MCF 10A (cell line): ENCODE measurements at places on chromosomes 4 and X. TPM values are rescaled to one million over a fixed set of nuclear protein-coding genes. Genes with fewer than 3 reads are reported as not detected.
A peak's percentile ranks its signal among the peaks of the same experiment; 100 is the strongest.

Gene MYOZ2
- not detected in 2 replicates for total RNA-seq

Gene JCHAIN
- total RNA-seq = not detected in 2 replicates

Gene PCYT1B
- not detected in 2 replicates for total RNA-seq

Gene RTL9
- total RNA-seq = not detected in 2 replicates

Gene MAGEA11
- total RNA-seq = not detected in 2 replicates

Gene TEX11
- not detected in 2 replicates for total RNA-seq

Gene GLRA3
- not detected in 2 replicates for total RNA-seq

Gene MAGEC1
- total RNA-seq = not detected in 2 replicates

DNA sequence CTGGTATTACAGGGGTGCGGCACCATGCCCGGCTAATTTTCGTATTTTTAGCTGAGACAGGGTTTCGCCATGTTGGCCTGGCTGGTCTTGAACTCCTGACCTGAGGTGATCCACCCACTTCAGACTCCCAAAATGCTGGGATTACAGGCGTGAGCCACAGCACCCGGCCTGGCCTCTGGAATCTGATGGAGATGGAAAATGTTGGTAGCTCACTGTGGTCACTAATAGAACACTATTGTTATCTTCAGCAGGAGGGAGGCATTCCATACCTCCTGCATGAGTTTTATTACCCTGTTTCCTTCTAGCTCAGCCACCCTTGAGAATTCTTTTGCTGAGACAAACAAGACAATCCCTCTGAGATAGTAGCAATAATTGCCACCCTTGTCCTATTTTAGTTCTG, 105.0 kb downstream of the SHROOM3 start:
- no peaks in the 10 kb centered on the region for H3K36me3 ChIP-seq
- H3K4me1 ChIP-seq = no peaks in the 10 kb centered on the region
- H3K27me3 ChIP-seq = no peaks in the 10 kb centered on the region
- H3K27ac ChIP-seq = no peak overlapping the region

DNA sequence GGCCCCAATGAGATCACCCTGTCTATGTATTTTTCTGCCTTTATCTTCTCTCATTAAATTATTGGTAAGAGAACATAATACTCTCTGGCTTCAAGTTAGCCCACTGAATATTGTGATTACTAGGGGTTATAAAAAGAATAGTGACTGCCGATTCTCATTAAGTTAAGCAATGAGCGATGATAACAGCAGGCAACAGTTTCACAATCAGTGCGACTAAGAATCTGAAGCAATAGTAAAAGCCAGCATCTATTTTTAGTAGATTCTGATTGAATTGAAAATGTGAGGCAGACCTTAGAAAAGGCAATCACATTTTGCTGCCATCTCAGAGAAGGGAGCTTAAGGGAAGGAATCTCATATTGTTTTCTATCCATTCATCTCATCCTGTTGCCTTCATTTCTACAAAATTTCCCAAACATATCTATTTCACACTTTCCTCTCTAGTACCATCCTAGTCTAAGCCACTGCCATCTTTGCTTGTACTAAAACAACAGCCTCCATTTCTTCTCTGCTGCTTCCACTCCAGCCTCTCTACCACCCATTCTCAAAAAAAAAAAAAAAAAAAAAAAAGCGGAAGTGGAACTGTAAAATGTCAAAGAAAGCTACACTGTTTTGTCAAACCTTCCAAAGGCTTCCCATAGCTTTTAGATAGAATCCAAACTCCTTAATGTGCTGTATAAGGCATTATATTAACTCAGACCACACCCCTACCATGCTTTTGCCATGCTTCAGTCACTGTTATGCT, 17.4 kb downstream of the GABRA4 start:
- no peak overlapping the region for H3K27ac ChIP-seq
- peak; percentile 36 for DNase-seq
- H3K27me3 ChIP-seq = peaks cover 93% of the 10 kb centered on the region
- no peak overlapping the region for H3K4me3 ChIP-seq

GRCh38 chr4:189202182-189202868, 738.3 kb upstream of the FRG1 start:
- peak overlapping the region; percentile 47 for H3K27ac ChIP-seq
- no peaks in the 10 kb centered on the region for H3K27me3 ChIP-seq
- H3K4me1 ChIP-seq = peaks cover 17% of the 10 kb centered on the region
- DNase-seq = peak; percentile 77

GRCh38 chr4:26544421-26544820, 39.5 kb upstream of the TBC1D19 start:
- no peak for DNase-seq
- H3K27me3 ChIP-seq = no peaks in the 10 kb centered on the region
- H3K36me3 ChIP-seq = no peaks in the 10 kb centered on the region
- H3K4me1 ChIP-seq = no peaks in the 10 kb centered on the region

DNA sequence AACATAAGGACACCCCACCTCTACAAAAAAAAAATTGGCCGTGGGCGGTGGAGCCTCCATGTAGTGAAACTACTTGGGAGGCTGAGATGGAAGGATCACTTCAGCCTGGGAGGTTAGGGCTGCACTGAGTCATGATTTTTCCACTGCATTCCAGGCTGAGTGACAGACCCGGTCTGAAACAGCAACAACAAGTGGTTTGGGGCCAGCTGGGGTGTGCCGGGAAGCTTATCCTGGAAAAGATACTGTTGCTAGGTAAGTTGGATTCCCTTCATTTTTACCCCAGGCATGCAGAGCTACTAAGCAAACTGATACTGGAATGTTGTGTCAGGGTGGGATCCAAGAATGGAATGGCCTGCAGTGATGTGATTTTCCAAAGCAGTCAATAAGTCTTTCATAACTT, 57.0 kb downstream of the XAGE2 start:
- no peak overlapping the region for H3K27ac ChIP-seq
- DNase-seq = peak; percentile 18
- no peak overlapping the region for H3K4me3 ChIP-seq
- H3K27me3 ChIP-seq = peaks cover 58% of the 10 kb centered on the region
- no peaks in the 10 kb centered on the region for H3K4me1 ChIP-seq

- no peaks in the 10 kb centered on the region for H3K27me3 ChIP-seq
- no peak overlapping the region for H3K4me3 ChIP-seq
- no peak overlapping the region for H3K27ac ChIP-seq
Observed at GRCh38 chr4:34039766-34040165, 2204.5 kb downstream of the ARAP2 start.

DNA sequence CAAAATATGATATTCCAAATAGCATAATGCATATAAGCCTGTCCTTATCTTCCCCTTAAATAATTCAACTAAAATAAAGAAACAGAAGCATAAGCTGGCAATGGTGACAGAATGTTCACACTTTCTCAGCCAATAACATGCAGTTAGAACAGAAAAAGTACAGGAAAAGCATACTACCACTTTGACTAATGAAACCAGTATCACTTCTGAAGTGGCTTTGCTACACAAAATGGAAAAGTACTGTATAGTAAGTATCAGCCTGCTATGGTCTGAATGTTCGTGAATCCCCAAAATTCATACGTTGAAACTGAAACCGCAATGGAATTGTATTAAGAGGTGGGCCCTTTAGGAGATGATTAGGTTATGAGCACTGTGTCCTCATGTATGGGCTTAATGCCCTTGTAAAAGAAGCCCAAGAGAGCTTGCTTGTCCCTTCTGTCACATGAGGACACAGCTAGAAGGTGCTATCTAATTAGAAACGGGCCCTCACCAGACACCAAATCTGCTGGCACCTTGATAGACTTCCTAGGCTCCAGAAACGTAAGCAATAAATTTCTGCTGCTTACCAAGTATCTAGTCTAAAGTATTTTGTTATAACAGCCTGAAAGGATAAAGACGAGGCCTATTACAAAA, 102.6 kb downstream of the PRDM5 start:
- no peak overlapping the region for H3K4me3 ChIP-seq
- no peaks in the 10 kb centered on the region for H3K36me3 ChIP-seq
- no peak overlapping the region for H3K27ac ChIP-seq

- peaks cover 50% of the 10 kb centered on the region for H3K27me3 ChIP-seq
- H3K4me3 ChIP-seq = no peak overlapping the region
- H3K4me1 ChIP-seq = no peaks in the 10 kb centered on the region
- H3K27ac ChIP-seq = no peak overlapping the region
Observed at GRCh38 chrX:37491686-37492085, 79.8 kb upstream of the LANCL3 start.

DNA sequence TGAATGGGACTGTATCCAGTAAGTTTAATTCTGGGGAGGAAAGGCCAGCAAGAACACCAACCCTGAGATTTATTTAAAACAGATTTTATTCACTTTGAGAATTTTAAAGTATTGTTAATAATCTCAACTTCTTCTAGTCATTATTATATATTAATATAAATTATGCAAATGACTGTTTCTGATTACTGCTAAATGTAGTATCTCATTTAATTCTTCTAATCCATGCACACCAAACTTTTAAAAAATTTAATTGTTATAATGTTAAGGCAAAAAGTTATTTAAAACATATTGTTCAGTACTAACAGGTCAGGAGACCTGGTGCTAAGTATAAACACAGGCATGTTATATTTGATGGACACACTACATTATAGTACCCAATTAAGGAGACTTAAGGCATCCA, 8.1 kb downstream of the RLIM start:
- peaks cover 45% of the 10 kb centered on the region for H3K36me3 ChIP-seq
- peaks cover 16% of the 10 kb centered on the region for H3K27me3 ChIP-seq
- DNase-seq = no peak
- H3K27ac ChIP-seq = no peak overlapping the region
- H3K4me1 ChIP-seq = peaks cover 16% of the 10 kb centered on the region

- peak overlapping the region; percentile 87 for H3K4me3 ChIP-seq
- peaks cover 34% of the 10 kb centered on the region for H3K36me3 ChIP-seq
- H3K4me1 ChIP-seq = peaks cover 70% of the 10 kb centered on the region
- peak; percentile 63 for DNase-seq
- H3K27ac ChIP-seq = peak overlapping the region; percentile 95
Observed at GRCh38 chr4:184811526-184812198, 14.1 kb downstream of the ACSL1 start.
